Mammary epithelial cell (primary cell): ENCODE measurements at places on chromosomes 12 and 14. TPM values are rescaled to one million over a fixed set of nuclear protein-coding genes. Genes with fewer than 3 reads are reported as not detected.
A peak's percentile ranks its signal among the peaks of the same experiment; 100 is the strongest.

DNA sequence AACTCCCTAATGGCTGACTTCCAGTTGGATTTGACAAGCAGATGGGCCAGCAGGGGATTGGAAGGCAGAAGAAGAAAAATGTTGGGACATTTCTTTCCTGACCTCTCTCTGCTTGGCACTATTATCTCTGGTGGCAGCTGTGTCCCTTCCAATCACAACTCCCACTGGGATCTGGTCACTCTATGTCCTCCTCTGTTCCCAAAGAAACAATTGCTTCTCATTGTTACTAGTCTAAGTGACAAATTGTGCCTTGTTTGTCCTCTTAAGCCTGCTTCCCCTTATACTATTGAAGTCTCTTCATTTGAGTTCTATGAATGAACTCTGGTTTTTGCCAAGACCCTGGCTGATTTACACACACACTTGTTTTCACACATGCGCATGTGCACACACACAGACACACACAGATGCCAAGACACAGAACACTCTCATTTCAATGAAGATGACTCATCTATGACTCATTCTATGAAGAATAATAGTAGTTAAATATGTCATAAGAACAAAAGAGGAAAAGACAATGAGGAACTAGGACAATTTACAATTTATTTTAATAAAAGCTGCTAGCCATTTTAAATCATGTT lies 83.0 kb upstream of the FAR2 start:
- peak; percentile 47 for DNase-seq

GRCh38 chr12:104714369-104714768 lies 243.7 kb downstream of the SLC41A2 start:
- no peak for DNase-seq

DNA sequence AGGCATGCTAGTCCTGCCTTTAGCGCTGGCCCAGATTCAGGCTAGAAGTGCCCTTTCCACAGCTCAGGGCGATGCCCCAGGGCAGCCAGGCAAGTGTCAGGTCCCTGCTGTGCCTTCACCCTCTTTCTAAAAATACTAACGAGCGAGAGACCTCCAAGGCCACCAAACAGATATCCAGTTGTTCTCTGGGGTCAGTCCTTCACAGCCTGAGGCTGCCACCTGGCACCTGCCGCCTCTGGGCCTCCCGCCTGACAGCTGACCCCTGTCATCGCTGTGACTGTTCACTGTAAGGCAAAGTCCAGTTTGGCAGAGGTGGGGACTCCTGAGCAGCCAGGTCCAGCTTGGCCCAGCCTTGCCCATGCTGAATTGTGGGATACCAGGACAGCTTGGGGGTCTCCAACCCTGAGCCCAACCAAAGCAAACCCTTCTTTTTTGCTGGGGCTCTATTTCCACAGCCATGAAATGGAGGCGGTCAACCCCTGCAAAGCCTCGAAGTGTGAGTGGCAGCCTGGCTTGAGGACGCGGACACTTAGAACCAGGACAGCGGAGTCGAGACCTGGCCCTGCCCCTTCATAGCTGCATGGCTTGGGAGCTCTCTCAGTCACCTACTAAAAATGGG lies 79.9 kb downstream of the NINJ2 start:
- DNase-seq: no peak

Gene ASCL1
- not detected for total RNA-seq

GRCh38 chr14:73753887-73754795 lies 40.0 kb upstream of the PNMA1 start:
- no peak for DNase-seq

- no peak for DNase-seq
Measured at GRCh38 chr14:60166142-60166541, 944 bp upstream of the DHRS7 start.

Gene C1QL4
- total RNA-seq: 0.24 and 0.27 TPM in 2 replicates

Gene CLEC9A
- total RNA-seq: not detected

DNA sequence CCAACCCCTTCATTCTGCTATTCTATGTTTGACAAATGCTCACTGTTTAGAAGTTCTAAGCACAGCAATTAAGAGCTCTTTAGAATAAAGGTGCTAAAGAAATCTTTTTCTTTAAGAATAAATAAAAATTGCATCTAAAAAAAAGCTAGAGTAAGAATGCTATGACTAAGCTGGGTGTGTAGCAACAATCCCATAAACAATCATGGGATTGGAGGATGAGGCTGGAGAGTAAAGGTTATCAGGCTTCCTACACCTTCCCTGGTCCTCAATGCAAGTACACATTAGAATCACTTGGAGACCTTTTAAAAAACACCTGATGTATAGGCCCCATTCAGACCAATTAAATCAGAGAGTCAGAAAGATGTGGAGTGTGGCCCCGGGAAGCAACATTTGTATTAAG lies 88.3 kb downstream of the CIT start:
- DNase-seq: peak; percentile 7

Gene ZFYVE21
- 39.4 and 64.2 TPM in 2 replicates for total RNA-seq

Gene CIDEB
- total RNA-seq: 1.3 TPM

DNA sequence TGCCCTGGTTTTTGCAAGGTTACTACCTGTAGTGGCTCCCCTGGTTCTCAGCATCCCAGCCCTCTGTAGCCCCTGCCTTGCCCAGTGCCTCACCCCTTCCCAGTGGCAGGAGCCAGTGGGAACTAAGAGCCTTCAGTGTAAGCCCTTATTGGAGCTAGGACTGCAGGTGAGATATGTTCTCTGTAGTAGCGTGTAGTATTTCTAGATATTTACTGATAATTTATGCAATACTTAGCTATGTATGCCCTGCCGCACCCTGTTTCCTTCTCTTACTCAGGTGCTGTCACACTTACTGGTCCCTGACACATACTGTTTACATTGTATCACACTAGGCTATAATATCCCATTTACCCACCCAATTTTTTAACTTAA lies 3.6 kb downstream of the BMAL2 start:
- peak; percentile 62 for DNase-seq

Gene OAS2
- total RNA-seq: 0.83 TPM

- peak; percentile 80 for DNase-seq
Measured at GRCh38 chr14:95313707-95314106, 6.0 kb downstream of the CLMN start.

- DNase-seq: no peak
Measured at GRCh38 chr12:15534322-15534721, 212.0 kb downstream of the PTPRO start.

Gene ERBB3
- 2.0 TPM for total RNA-seq

DNA sequence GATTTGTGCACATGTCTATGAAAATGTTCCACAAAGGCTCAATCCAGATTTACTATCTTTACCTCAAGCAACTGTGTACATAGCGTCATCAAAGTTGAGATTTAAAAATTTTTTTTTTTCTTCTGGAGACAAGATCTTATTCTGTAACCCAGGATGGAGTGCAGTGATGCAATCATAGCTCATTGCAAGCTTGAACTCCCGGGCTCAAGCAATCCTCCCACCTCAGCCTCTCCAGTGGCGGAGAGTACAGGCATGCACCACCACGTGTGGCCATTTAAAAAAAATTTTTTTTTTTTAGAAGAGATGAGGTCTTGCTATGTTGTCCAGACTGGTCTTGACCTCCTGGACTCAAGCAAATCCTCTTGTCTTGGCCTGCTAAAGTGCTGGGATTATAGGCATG lies 2.3 kb downstream of the COCH start:
- DNase-seq: no peak

- no peak for DNase-seq
Measured at GRCh38 chr12:291153-291723, 28.6 kb upstream of the SLC6A13 start.

- peak; percentile 20 for DNase-seq
Measured at GRCh38 chr12:114163771-114164170, 197.6 kb upstream of the RBM19 start.

GRCh38 chr14:24430143-24430681 lies 458 bp downstream of the KHNYN start:
- DNase-seq: peak; percentile 52

Gene PTCSC3
- total RNA-seq: not detected in 2 replicates

GRCh38 chr12:2484141-2484776 lies 310.5 kb upstream of the FKBP4 start:
- no peak for DNase-seq

DNA sequence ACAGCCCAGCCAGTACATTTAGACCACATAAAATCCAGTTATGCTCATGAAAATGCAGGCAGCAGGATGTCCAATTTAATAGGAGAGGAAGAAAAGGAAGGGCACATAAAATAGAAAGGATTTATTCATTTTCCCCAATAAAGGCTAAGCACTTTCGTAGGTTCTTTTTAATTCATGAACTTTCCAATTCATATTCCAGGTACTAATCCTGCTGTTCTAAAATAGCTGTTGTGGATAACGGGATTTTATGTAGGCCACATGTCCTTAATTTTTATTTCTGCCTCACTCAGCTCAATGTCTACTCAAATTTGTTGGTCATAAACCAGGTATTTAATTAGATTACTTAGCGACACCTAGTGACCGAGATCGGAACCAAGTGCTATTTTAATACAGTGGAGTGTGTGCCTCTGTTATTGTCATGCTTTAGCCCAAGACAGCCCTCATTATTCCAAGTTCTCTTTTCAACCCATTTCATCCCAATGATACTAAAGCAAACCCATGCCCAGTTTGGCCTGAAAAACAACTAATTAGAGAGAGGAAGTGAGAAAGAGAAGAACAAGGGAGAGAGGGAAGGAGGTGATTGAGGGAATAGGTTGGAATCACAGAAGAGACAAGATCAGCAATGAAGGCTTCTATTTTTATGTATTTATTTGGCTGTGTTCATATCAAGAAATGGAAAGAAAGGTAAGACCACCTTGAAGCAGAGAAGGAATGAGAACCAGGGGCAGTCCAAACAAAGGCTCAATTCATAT lies 45.9 kb upstream of the IFNG-AS1 start:
- DNase-seq: peak; percentile 58

DNA sequence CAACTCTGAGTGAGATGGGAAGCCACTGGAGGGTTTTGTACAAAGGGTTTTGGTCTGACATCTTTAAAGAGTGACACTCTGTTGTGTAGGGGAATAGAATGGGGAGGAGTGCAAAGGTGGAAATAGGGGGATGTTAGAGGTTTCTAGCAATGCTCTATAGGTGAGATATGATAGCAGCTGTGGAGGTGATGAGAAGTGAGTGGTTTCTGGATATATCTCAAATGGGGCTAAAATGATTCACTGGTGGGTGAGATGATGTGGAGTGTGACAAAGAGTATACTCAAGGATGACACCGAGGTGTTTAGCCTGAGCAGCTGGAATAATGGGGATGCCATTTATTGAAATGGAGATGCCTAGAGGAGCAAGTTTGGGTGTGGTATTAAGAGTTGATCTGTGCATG lies 426.4 kb downstream of the PCNX1 start:
- DNase-seq: no peak

GRCh38 chr12:69583203-69583602 lies 2.1 kb upstream of the CCT2 start:
- no peak for DNase-seq

GRCh38 chr12:108379823-108380222 lies 40.7 kb upstream of the CMKLR1 start:
- DNase-seq: no peak

DNA sequence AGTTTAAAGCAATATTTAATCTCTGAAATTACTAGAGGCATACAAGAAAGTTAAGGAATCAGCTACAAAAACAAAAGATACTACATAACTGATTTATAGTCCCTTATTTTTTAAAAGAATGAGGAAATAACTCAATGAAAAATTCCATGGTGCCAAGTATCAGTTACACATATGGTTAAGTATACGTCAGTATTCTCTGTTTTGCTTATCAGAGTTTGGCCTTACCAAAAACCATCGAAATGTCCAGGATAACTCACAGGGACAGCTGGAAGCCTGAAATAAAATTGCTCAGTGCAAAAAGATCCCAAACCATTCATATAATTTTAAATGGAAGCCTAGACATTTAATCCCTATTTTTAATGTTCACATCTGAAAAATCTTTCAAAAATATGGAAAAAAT lies 3.6 kb downstream of the CFL2 start:
- no peak for DNase-seq

- DNase-seq: peak; percentile 50
Measured at GRCh38 chr12:24991209-24992049, 42.5 kb upstream of the BCAT1 start.

DNA sequence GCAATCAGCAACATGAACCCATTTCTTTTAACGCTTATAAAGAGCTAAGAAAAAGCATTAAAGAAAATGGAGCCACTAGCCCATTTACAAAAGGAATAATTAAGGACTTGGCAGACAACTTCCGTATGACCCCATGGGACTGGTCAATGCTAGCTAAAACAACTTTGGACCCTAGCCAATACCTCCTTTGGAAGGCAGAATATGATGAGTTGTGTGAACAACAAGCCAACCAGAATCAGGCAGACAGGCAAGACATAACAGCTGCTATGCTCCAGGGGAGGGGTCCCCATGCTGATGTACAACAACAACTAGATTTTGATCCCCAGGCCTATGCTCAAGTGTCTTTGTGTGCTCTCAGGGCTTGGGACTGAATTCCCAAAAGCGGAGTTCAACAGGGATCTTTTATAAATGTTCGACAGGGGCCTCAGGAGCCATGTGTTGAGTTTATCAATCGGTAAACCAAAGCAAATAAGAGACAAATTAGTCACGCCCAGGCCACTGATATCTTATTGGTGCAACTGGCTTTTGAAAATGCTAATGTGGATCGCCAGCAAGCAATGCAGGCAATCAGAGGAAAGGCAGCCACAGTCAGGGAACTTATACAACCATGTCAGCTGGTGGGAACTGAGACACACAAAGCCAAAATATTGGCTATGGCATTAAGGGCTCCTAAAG lies 254.4 kb upstream of the DIO2 start:
- no peak for DNase-seq

DNA sequence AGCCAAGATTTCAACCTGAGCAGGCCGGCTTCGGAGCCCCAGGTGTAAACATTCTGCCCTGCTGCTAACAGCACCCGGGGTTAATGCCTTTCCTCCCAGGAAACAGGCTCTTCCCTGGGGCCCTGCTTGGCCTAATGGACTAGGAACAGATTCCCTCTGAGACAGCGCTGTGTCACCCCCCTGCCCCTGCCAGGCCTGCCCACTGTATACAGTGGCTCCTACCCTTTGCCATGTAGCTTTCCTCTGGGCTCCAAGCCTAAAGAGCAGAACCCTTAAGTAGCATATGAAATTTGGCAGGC lies 28.3 kb upstream of the BCDIN3D start:
- no peak for DNase-seq

DNA sequence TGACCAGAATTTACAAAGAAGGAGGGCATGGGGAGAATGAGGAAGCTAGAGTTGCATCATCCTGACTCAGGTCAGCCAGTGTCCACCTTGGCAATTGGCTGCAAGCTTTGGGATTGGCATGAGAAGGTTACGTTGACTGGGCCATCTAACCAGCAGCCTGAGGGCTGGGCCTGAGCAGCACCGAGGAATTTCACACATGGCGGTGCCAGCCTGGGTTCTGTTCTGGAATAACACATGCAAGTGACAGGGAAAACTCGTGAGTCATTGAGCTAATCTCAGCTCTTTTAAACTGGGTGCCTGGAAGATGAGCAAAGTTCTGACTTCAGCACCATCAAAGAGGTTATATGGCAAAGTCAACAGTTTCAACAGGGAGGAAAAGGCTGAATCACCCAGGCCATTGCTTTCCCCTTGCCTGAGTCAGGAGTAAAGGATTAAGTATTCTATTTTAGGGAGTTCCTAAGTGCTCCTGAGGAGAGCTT lies 543.2 kb upstream of the TBX3 start:
- DNase-seq: peak; percentile 91

DNA sequence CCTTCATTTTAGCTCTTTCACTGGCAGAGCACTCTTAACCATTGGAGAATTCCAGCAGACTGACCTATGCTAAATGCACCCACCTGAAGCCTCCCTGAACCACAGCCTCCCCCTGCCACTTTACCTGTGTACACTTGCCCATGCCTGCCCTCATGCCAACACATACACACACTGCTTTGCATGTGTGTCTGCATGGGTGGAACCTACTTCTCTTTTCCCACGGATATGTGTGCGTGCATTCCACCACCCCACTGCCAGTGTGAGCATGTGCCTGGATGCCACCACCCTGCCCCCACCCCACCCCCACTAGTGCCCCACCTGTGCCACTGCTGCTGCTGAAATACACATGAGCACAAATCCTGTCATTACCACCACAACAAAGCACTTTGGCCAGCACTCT lies 49.5 kb upstream of the EEA1 start:
- DNase-seq: no peak
